ENCODE measurements at places on chromosomes 12 and 14.

GRCh38 chr12:52010152-52010622, 3.4 kb downstream of the TAMALIN start:
- no peak for DNase-seq

DNA sequence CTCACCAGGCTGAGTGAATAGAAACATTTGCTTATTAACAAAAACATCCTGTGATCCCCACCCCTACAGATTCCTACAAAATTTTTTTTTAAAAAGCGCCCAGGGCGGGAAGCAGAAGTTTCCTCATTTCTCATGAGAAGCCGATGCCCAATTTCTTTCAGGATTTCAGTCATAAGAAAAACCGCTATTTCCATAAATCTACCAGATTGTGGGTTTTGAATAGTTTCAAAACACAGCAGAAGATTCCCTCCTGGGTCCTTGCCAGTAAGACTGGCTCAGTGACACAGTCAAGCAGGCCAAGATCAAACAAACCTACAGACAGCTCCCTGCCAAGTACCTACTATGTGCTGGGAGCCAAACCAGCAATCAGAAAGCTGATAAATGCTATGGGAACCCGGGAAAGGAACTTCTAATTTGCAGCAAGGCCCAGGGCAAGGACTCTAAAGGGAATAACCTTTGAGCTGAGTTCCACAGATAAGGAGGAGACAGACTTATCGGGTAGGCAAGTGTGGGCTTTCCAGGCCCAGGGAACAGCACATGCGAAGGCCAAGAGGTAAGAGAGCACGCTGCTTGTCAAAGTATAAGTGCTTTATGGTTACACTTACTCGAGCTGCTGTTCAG, 68.7 kb downstream of the CCDC88C start:
- DNase-seq = no peak

- no peak for DNase-seq
Measured at GRCh38 chr12:49195736-49196135, 6.9 kb upstream of the TUBA1A start.

DNA sequence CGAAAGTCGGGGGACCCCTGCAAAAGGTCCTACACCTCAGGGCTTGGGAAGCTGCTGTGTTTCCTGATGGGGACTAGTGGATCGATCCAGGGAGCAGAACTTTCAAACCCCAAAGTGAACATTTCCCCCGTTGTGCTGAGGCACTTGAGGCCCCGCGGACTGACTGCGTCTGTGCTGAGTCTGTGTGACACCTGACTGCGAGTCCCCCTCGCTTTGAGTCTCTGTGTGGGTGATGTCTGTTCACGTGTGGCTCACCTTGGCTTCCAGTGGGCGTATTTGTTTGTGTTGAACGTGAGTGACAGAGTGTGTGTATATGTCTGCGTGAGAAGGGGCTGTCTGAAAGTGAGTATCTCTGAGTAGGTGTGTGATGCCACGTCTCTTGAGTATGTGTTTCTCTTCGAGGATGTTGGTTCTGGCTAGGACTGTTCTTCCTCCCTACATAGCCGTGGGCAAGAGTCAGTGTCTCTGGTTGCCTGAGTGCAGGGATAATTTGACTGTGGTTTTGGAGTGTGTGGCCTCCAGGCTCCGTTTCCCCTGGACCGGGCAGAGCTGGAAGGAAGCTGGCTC, 1.3 kb downstream of the TEAD4 start:
- no peak for DNase-seq

- DNase-seq = no peak
Measured at GRCh38 chr12:122422730-122423257, 325 bp upstream of the CLIP1 start.

DNA sequence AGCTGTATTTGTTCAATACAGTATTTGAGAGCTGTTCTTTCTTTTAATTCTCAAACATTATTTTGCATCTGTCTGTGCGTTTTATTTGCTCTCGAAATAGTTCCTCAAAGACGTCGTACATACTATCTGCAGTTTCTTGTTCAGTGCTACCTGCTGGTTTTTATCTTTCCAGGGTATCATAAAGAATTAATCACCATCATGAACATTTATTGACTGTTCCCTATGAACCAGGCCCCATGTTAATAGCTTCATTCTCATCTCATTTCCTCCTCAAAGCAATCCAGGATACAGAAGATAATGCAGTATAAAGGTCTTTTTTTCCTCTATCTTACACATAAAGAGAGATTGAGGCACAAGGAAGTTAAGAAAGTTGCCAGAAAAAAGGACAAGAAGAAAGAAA, 211.8 kb downstream of the DACT1 start:
- no peak for DNase-seq

GRCh38 chr14:76727384-76727783, 33.9 kb upstream of the VASH1 start:
- DNase-seq = no peak

GRCh38 chr12:19039515-19039914, 90.0 kb upstream of the PLEKHA5 start:
- DNase-seq = no peak

- no peak for DNase-seq
Measured at GRCh38 chr14:23729720-23730387, 93.7 kb downstream of the DHRS2 start.

DNA sequence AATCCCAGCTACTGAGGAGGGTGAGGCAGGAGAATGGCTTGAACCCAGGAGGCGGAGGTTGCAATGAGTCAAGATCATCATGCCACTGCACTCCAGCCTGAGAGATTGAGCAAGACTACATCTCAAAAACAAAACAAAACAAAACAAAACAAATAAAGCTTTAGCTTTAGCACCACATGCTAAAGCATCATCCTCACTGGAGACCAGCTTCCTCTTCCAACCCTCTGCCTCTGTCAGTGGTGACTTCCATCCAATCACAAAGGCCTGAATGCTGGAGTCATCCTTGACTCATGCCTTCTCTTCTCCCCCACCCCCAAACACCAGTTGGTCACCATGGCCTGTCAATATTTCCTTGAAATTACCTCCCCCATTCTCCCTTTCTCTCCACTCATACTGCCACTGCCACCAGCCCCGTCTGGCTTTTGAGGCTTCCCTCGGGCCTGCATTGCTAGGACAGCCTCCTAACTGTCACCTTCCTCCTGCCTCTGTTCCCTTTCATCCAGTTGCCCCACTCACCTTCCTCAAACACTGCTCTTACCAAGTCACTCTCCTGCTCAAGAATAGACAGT, 1.4 kb downstream of the ZNF385A start:
- peak; percentile 98 for DNase-seq

GRCh38 chr14:22650960-22651521, 6.9 kb upstream of the OR6J1 start:
- no peak for DNase-seq

DNA sequence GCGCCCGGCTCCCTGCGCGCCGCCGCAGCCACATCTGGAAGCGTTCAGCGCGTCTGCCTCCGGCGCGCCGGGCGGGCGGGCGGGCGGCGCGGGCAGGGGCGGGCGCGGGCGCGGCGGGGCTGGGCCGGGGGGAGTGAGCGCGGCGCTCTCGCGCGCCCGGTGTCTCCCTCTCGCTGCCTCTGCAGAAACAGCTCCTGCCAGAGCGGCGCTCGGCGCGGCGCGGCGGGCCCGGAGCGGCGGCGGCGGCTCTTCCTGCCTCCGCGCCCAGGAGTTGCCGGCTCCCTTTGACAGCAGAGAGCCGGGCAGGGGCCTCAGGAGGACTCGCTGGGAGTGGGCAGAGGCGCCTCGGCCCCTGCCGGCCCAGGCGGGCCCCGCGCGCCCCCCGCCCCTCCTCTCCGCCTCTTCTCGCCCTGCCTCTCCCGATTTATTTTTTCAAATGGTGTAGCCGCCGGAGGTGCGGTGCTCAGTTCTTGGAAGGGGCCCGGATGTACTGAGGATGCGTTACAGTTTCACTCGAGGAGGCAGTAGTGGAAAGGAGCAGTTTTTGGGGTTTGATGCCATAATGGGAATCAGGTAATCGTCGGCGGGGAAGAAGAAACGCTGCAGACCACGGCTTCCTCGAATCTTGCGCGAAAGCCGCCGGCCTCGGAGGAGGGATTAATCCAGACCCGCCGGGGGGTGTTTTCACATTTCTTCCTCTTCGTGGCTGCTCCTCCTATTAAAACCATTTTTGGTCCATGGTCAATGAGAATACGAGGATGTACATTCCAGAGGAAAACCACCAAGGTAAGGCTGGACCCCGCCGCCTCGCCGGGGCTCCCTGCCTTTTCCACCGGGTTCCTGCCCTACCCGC, at the start of gene CACNA1C:
TSS of gene CACNA1C (plus strand) at position 162 of the 853 bp plus-strand sequence. CDS start at position 738, 576 bp downstream.
- DNase-seq = no peak

GRCh38 chr12:116172224-116172849, 105.2 kb downstream of the MED13L start:
- no peak for DNase-seq

GRCh38 chr14:95495076-95495475, 21.4 kb downstream of the SYNE3 start:
- no peak for DNase-seq
